ENCODE measurements at places on chromosomes 16 and 17. TPM values are rescaled to one million over a fixed set of nuclear protein-coding genes. Genes with fewer than 3 reads are reported as not detected.

Gene KRTAP9-4
- polyA plus RNA-seq: not detected

Gene TMEM238L
- not detected for polyA plus RNA-seq

Gene SPATA32
- polyA plus RNA-seq: 0.81 TPM

Gene RRAD
- not detected for polyA plus RNA-seq

Gene CYGB
- 0.40 TPM for polyA plus RNA-seq

Gene PYDC1
- polyA plus RNA-seq: not detected

Gene EFNB3
- polyA plus RNA-seq: not detected

Gene CCDC200
- polyA plus RNA-seq: not detected

Gene CBX4
- polyA plus RNA-seq: 4.3 TPM

Gene KRT20
- not detected for polyA plus RNA-seq

Gene SOX9
- polyA plus RNA-seq: not detected

Gene AHSP
- polyA plus RNA-seq: not detected

Gene FN3K
- polyA plus RNA-seq: 0.88 TPM

Gene PPM1E
- polyA plus RNA-seq: not detected

Gene RAMP2
- polyA plus RNA-seq: not detected

Measured in naive thymus-derived CD8-positive, alpha-beta T cell (primary cell).